Activated CD4-positive, alpha-beta T cell treated with anti-CD3 and anti-CD28 coated beads for 48 hours (primary cell): ENCODE measurements at places on chromosomes 5 and 9.

GRCh38 chr5:102288630-102289029 is 7.5 kb downstream of the SLCO4C1 start:
- DNase-seq: no peak

DNA sequence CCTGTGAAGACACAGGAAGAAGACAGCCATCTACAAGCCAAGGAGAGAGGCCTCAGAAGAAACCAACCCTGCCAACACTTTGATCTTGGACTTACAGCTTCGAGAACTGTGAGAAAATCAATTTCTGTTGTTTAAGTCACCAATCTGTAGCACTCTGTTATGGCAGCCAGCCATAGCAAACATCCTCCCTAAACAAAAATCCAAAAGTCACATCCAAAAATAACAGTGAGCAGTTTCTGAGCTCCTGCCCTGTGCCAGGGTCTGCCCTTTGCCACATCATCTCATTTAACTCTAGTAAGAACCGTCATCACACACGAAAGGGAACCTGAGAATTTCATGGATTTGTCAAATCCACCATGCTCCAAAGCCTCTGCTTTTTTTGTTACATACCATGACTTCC is 118.8 kb downstream of the TRIM36 start:
- DNase-seq: no peak

DNA sequence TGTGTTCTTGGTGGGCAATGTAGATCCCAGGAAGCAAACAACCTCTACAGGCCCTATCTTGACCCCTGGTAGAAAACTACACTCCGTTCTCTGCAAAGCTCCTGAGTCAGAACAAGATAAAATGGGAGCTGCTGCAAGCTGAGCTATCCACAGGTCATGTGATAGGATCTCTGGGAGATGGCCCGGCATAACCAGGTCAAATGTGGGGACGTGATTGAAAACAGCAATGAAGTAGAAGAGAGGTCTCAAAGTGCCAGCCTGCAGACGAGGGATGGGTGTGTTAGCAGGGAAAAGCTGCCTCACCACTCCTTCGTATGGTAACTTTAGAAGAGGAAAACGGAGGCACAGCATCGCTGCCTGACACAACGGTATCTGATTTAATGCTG is 25.0 kb downstream of the NRG2 start:
- no peak for DNase-seq

DNA sequence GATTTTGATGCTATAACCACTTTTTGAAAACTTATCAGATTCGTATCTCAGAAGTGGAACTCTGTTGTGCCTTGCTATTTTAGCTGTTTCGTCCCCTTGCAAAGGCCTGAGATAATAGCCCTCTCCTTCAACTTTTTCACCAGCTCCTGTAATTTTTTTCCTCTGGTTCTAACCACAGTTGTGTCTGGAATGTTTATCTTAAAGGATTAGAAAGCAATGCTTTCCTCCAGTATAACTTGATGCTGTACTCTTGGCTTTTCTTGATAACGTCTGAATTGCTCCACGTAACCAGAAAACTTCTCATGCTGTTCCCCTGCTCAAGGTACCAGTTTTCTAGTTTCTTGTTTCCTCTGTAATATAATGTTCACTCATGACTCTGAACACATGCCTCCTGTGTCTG is 209.4 kb downstream of the DTWD2 start:
- DNase-seq: no peak

DNA sequence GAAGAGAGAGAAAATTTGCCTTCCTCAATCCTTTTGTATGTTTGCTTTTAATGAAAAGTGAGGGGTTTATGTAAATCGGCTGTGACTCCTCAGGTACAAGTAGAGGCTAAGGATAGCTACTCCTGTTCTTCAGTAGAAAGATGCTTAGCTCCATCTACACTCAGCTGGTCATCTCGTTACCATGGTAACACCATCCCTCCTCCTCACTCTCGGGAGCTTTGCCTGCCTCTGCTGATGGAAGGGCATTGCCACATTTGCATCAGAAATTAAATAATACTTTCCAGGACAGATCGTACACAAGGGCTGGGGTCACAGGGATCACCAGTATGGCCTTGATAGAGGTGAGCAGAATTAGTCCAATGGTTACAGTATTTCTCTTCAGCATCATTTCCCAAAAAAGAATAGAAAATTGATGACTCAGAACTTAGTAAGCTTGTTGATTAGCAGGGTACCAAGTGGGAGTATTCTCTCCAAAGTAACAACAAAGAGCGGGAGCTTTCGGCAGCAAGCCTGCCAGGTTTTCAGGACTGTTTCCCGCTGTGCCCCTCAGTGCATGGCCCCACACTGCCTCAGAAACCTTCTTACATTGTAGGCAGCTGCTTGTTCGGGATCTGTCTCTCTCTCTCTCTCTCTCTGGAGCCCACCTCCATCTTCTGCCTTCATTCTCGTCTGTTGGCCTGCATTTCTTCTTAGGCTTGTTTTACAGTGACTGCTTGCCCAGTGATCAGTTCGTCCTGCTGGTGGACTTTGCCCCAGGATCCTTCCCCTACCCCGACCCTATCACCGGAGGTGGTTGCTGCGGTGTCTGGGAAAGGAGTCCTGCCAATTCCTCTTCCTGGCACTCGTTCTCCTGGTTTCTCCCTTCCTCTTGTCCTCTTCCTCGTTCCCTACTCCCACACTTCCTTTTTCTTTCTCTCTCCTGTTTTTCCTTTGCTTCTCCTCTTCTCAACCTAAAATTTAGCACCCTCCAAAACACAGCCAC is 51.9 kb upstream of the SNAPC3 start:
- no peak for DNase-seq

DNA sequence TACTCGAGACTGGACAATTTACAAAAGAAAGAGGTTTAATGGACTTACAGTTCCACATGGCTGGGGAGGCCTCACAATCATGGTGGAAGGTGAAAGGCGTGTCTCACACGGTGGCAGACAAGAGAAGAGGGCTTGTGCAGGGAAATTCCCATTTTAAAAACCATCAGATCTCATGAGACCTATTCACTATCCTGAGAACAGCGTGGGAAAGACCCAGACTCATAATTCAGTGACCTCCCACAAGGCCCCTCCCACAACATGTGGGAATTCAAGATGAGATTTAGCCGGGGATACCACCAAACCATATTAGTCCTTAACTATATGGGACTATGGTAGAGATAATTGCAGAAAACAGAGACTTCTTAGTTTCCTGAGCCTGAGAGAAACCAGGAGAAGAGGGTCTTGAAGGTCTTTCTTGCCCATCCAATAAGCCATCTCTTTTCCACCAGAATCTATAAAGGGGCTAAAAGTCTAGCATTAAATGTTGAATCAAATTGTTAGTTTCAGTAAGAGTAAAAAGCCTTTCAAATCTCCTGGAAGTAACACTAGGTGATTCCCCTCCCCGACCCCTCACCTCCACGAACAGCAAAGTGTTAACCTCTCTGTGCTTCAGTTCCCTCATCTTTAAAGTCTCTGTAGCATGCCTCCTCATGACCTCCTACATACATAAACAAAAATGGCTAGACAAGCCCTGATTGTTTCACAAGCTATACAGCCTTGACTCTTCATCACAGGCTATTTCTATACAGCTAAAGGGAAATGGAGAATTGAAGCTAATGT is 259.1 kb downstream of the TMEM167A start:
- DNase-seq: no peak

- DNase-seq: no peak
Observed at GRCh38 chr9:112203536-112203935, 28.4 kb upstream of the SUSD1 start.

DNA sequence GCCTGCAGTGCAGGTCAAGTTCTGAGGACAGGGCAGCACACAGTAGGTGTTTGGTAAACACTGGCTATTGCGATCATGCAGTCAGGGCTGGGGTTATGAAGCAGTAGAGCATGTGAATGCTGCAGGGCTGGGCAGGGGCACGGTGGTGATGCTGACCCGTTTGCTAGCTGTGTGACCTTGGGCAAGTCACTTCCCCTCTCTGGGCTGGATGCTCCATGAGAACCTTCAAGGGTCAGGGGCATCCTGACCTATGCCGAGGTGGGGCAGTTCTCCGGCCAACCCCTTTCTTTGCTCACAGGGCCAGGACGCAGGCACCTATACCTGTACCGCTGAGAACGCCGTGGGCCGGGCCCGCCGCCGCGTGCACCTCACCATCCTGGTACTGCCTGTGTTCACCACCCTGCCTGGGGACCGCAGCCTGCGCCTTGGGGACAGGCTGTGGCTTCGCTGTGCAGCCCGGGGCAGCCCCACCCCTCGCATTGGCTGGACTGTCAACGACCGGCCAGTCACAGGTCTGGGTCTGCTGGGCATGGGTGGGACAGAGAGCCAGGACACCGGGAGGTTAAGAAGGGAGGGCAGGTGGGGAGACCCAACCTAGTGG is 39.0 kb upstream of the ASS1 start:
- DNase-seq: no peak

- no peak for DNase-seq
Observed at GRCh38 chr5:146334074-146334533, 4.5 kb upstream of the POU4F3 start.

DNA sequence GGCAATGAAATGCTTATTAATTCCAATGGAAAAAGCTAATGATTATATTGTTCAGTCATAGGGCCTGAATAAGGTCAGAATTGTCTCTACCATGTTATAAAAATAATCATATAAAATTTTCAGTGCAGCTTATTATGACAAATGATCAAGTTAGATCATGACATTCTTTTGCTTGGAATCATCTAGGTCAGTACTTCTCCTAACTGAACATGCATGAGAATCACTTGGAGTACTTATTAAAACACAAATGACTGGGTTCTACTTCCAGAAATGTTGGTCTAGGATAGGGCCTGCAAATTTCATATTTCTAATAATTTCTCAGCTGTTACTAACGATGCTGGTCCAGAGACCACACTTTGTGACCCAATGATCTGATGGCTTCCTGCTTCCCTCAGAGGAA is 806.0 kb upstream of the ZNF608 start:
- no peak for DNase-seq

DNA sequence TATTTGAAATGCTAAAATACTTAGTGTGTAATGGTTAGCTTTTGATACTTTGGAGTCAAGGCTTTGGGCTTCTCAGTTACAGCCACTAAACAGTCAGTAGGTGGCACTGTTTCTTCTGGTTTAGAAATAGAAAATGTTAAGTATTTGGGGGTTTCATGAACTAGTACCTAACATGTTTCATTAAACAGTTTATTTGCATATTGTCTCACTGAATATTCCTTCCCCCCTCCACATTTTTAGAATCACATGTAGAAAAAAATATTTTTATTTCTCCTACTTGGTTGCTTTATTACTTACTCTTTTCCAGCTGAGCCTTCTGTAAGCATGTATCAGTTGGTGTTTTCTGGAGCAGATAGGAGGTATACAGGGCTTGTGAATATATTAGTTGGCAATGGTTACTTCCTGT is 48.0 kb downstream of the IPO11 start:
- DNase-seq: no peak

- no peak for DNase-seq
Observed at GRCh38 chr5:57662991-57663390, 180.4 kb upstream of the ACTBL2 start.

- peak; percentile 10 for DNase-seq
Observed at GRCh38 chr5:133698646-133699526, 86.5 kb upstream of the FSTL4 start.

- no peak for DNase-seq
Observed at GRCh38 chr9:130137081-130137640, 35.0 kb upstream of the NCS1 start.

DNA sequence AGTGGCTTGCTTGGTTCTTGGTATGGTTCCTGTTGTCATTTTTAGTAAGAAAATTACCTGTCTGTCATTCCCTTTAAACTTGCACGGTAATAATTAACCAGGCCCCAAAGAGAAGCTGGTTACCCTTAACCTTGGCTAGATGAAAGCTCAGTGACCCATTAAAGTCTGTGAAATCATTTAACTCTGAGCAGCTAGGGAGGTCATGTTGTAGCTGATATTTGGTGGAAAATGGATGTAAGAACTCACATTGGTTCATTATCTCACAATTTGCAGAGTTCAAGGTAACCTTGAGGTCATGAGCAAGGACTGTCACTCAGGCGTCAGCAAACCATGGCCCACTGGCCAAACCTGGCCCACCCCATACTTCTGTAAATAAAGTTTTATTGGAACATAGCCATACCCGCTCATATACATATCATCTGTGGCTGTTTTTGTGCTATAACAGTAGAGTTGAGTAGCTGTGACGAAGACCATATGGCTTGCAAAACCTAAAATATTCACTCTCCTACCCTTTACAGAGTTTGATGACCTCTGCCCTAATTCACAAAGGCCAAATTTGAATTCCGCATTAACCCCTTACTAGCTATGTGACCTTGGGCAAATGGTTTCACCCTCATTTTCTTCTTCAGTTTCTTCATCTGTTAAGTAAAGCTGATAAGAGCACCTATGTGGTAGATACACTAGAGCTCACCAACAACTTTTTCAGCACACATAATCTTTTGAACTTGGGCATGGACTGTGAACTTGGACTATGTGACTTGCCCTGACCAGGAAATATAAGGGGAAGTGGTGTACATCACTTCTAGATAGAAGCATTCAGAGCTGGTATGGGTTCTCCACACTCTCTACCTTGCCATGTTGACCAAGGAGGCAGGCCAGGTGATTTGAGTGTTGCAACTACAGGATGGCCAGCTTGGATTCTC is 61.5 kb upstream of the CPEB4 start:
- no peak for DNase-seq

DNA sequence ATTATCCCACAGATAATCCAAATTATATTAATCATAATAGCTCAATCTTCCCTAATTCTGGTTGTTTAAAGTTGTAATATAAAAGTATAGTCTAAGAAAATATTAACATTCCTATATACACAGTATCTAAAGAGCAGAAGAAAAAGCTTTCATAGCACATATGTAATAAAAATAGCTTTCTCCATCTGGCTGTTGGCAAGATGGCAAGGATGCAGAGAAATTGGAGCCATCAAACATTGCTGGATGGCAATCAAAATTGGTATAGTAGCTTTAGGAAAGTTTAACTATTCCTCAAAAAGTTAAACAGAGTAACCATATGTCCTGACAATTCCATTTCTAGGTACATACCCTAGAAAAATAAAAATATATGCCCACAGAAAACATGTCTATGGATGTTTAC is 66.8 kb downstream of the TBCA start:
- no peak for DNase-seq

DNA sequence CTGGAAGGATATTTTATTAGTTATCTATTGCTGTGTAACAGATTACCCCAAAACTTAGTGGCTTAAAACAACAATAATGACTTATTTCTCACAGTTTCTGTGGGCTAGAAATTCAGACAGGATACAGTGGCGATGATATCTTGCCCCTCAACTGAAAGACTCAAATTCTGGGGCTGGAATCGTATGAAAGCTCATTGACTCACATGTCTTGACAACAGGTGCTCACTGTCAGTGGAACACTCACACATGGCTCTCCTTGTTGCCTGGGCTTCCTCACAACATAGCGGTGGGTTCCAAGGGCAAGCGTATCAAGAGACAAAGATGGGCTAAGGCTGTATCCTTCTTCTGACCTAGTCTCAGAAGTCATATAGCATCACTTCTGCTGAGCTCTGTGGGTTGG is 3.7 kb upstream of the GNPDA1 start:
- DNase-seq: peak; percentile 65
